ENCODE measurements at places on chromosomes 6 and 20. TPM values are rescaled to one million over a fixed set of nuclear protein-coding genes. Genes with fewer than 3 reads are reported as not detected.
A peak's percentile ranks its signal among the peaks of the same experiment; 100 is the strongest.

Gene TBX18
- 42.3 TPM for total RNA-seq

Gene BTNL2
- total RNA-seq: not detected

Gene RSPO3
- total RNA-seq: 101 TPM

Gene SLC35F1
- total RNA-seq: 1.2 TPM

Gene ATAT1
- 5.2 TPM for total RNA-seq

Gene GRM1
- not detected for total RNA-seq

Gene PHF20
- 55.2 TPM for total RNA-seq

DNA sequence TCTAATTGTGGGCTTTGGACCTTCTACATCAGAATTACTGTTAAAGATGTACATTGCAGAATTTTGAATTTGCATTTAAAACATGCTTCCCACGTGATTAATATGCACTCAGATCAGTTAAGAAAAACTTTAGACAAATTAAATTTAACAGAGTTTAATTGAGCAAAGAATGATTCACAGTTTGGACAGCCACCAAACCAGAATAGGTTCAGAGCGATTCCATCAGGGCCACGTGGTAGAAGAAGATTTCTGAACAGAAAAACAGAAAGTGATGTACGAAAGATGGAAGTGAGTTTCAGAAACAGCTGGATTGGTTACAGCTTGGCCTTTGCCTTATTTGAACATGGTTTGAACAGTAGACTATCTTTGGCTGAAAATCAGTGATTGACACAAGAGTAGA is 704.2 kb upstream of the MAP3K7 start:
- no peak for DNase-seq

GRCh38 chr6:56448046-56448445 is 194.6 kb downstream of the DST start:
- no peak for DNase-seq

- DNase-seq: no peak
Measured at GRCh38 chr20:24862606-24863005, 86.5 kb upstream of the CST7 start.

GRCh38 chr6:17621003-17621402 is 20.9 kb downstream of the FAM8A1 start:
- no peak for DNase-seq

DNA sequence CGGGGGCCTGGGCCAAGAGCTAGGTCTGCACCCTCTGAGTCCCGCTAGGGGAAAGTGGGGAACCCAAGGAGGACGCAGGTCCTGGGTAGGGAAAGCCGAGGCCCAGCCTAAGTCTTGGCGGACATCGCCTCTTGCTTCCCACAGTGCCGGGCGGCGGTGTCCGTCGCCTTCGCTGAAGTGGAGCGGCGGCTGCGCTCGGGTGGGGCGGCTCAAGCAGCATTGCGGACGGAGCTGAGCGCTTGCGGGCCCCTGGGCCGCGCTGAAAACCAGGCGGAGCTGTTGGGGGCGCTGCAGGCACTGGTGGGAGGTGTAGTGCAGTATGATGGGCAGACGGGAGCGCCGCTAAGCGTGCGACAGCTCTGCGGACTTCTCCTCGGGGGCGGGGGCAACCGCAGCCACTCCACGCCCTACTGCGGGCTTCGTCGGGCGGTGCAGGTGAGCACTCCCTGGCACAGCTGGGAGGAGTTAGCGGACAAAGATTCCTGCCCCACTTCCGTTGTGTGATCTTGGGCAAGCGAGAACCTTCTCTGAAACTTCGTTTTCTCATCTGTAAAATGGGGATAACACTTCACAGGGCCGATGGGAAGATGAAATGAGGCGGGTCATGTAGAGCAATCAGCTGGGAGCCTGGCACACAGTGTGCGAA is 4.2 kb downstream of the PRSS16 start:
- no peak for DNase-seq

GRCh38 chr6:18186033-18186432 is 30.8 kb downstream of the KDM1B start:
- no peak for DNase-seq

GRCh38 chr20:35888657-35889056 is 65.6 kb downstream of the SCAND1 start:
- no peak for DNase-seq

DNA sequence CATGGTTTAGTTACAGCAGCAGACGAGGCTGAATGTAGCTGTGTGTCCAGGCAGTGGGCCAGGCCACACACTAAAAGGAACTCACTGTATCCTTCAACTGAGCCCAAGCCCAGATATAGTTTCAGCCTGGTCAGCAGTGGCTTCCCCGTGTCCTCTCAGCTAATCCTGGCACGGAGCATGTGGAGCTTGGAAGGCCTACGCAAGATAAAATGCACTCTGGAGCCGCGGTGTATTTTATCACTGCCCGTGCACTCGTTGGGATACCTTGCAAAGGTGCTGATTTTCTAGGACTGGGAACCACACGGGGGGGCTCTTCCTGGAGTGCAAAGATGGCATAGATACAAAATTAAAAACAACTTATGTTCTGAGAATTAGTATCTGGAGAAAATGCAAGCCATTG is 48.4 kb upstream of the IYD start:
- peak; percentile 87 for DNase-seq

DNA sequence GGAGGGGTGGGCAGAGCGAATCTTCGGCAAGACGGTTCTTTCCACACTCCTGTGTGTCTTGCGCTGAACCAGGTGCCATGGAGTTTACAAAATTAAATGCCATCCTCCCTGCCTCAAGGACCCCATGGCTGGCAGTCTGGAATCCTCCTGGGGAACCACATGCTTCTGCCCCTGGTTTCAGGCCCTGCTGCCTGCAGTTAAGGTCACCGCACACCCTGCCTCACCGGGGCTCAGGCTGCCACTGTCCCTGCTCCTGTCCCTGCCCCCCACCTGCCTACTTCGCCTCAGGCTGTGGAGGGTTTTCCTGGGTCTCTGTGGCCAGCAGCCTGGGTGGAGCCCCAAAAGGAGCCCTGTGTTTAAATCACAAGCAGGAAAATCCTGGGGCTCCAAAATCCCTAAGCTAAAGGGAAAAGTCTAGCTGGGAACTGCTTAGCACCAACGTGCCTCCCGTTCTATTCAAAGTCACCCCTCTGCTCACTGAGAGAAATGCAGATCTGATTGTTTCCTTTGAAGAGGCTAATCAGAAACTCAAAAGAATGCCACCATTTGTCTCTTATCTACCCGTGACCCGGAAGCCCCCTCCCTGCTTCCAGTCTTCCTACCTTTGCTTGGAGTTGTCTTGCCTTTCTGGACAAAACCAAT is 10.6 kb upstream of the TTLL2 start:
- no peak for DNase-seq

GRCh38 chr20:47335251-47336128 is 21.0 kb downstream of the ZMYND8 start:
- DNase-seq: no peak

- DNase-seq: no peak
Measured at GRCh38 chr6:162032620-162033019, 694.9 kb downstream of the PRKN start.

DNA sequence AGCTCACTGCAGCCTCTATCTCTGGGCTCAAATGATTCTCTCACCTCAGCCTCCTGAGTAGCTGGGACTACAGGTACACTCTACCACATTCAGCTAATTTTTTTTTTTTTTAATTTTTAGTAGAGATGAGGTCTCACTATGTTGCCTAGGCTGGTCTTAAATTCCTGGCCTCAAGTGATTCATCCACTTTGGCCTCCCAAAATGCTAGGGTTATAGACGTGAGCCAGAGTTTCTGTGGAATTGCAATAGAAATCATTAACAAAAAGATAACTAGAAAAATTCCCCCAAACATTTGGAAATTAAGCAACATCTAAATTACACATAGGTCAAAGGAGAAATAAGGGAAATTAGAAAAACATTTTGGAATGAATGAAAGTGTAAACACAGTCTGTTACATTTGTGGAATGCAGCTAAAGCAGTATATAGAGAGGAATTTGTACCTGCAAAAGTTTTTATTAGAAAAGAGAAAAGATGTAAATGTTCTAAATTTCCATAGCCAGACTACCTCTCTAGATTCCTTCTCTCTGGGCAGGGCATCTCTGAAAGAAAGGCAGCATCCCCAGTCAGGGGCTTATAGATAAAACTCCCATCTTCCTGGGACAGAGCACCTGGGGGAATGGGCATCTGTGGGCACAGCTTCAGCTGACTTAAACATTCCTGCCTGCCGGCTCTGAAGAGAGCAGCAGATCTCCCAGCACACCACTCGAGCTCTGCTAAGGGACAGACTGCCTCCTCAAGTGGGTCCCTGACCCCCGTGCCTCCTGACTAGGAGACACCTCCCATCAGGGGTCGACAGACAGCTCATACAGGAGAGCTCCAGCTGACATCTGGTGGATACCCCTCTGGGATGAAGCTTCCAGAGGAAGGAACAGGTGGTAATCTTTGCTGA is 51.3 kb downstream of the ATRN start:
- no peak for DNase-seq

DNA sequence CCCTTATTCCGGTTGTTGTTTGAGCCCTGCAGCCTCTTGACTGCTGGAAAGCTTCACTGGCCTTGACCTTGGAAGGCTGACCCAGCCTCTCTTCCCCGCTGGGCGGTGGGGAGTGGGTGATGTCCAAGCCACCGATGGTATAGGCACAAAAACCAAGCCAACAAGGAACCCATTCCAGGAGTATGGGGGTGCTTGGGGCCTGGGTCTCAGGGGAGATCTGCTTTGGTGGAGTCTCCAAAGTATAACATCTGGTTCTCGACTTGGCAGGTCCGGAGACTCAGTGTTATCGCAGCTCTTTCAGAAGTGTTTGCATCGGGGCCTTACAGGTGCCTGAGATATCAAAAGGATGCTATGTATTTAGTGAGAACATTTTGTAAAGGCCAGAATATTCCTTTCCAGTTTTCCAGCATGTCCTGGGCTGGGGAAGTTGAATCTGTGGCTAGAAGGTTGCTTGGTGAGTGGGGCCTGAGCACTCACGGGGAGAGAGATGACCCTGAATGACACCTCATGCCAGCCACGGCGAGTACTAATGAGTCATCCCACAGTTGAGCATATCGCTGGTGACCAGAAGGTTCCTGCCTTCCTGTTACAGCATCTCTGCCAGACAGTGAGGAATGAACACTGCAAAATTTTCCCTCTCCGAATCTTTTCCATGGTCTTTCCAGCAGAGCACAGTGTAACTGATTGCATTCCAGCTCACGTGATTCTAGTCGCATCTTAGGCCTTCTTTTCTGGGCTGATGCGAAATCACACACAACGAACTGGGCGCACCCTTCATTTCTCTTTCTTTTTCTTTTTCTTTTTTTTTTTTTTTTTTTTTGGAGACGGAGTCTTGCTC is 133.9 kb downstream of the ZDHHC14 start:
- DNase-seq: no peak

- DNase-seq: no peak
Measured at GRCh38 chr20:13139459-13140150, 81.5 kb upstream of the ISM1 start.

GRCh38 chr20:61042506-61043385 is 209.3 kb upstream of the CDH4 start:
- DNase-seq: no peak

DNA sequence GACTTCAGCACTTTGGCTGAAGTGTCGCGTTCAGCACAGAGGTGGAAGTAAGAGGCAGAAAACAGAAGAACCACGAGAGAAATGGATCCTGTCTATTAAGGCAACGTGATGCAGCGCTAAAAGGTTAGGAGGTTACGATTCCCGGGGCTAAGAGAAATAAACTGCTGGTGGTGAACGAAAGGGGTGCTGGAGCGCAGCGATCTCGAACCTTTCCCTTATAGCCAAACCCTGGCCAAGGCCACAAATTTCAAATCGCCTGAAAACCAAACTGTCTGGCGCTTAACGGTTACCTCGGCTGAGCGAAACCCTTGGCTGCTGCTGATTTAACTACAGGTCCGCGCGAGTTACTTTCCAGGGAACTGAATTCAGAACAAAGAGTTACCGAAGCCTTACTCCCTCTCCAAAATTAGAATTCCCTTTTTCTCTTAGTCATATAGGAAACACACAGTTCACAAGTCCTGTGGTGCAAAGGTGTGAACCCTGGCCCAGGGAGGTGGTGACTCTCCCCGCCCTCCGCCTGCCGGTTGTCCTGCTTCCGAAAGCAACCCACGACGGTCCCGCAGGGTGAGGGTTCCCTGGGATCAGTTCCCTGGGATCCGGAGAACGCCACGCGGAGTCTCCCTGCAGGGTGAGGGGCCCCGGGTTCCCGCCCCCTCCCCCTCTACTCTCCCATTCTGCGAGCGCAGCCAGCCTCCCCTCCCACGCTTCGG is 1.3 kb upstream of the SLC35D3 start:
- peak; percentile 81 for DNase-seq

DNA sequence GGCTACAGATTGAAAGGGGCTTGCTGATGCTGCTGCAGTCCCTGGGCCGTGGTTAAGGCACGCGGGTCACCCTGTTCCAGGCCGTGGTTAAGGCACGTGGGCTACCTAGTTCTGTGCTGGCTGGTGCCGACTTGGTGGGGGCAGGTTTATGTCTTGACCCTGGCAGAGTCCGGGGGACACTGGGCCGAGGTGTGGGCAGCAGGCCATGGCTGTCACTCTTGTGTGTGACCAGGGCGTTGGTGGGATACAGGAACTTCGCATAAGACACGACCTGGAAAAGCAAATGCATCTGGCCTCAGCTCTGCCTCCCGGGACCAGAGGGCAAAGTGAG is 6.4 kb downstream of the RPS21 start:
- DNase-seq: no peak

GRCh38 chr20:51955756-51956155 is 153.4 kb upstream of the SALL4 start:
- DNase-seq: no peak

- no peak for DNase-seq
Measured at GRCh38 chr20:34088305-34089174, 23.5 kb downstream of the EIF2S2 start.

GRCh38 chr20:58577139-58577806 is 62.1 kb upstream of the APCDD1L start:
- peak; percentile 44 for DNase-seq

GRCh38 chr6:6851059-6851948 is 256.5 kb upstream of the RREB1 start:
- peak; percentile 88 for DNase-seq

GRCh38 chr6:80550748-80551147 is 444.3 kb downstream of the BCKDHB start:
- DNase-seq: no peak

GRCh38 chr6:128964771-128965170 is 81.8 kb downstream of the LAMA2 start:
- DNase-seq: no peak

All from posterior vena cava (tissue), 2 donors.